ENCODE measurements at places on chromosomes 7 and 10.
A peak's percentile ranks its signal among the peaks of the same experiment; 100 is the strongest.

DNA sequence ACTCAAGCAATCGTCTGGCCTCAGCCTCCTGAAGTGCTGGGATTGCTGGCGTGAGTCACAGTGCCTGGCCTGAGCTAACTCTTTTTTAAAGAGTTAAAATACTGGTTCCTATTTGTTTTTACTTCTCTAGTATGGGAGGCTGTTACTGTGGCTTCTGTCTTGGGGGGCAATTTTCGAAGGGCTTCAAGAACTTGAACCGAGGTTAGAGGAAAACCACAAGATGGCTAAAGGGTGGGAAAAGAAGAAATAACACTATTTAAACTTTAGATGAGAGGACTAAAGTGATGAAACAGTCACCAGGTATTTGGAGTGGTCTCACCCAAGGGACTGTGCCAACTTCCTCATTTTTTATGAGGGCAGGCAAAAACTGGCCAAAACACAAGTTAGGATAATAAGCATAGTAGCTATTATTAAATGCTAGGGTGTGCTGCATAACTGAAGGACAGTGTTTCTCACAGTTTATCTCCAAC lies 17.8 kb downstream of the MET start:
- no peak for DNase-seq

DNA sequence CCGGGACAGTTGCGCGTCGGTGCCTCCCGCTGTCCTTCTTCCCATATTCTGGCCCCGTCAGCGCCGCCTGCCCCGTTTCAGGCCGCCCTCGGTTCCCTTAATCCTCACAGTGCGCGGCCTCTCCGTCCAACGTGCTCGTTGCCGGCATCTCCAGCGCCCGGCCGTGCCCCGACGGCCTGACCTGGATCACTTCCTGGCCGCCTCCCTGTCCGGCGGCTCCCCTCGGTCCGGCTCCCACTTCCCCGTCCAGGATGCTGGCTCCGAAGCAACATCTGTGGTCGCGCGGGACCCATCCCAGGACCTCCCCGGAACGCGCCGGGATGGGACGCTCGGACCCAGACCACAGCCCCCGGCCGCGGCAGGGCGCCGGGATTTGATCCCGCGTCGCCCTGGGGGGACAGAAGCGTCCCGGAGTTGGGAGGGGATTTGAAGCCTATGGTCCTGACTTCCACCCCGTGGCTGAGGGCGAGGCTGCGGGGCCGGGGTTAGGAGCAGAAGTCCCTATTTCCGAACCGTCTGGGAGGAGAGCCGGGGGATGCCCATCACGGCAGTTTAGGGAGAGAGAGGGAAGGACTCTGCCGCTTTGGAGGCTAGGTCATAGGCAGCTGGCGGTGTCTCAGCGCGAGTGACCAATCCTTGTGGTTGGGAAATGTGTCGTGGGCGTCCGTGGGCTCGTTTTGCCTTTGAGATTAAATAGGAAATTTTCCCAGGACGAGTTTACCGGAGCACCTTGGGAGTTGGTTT lies 53.8 kb downstream of the KCTD7 start:
- no peak for DNase-seq

- no peak for DNase-seq
Observed at GRCh38 chr10:46239993-46240683, 46.7 kb upstream of the ANTXRL start.

GRCh38 chr7:157689269-157690057 lies 352.7 kb downstream of the DNAJB6 start:
- no peak for DNase-seq

- no peak for DNase-seq
Observed at GRCh38 chr10:4514445-4515108, 311.4 kb upstream of the AKR1E2 start.

DNA sequence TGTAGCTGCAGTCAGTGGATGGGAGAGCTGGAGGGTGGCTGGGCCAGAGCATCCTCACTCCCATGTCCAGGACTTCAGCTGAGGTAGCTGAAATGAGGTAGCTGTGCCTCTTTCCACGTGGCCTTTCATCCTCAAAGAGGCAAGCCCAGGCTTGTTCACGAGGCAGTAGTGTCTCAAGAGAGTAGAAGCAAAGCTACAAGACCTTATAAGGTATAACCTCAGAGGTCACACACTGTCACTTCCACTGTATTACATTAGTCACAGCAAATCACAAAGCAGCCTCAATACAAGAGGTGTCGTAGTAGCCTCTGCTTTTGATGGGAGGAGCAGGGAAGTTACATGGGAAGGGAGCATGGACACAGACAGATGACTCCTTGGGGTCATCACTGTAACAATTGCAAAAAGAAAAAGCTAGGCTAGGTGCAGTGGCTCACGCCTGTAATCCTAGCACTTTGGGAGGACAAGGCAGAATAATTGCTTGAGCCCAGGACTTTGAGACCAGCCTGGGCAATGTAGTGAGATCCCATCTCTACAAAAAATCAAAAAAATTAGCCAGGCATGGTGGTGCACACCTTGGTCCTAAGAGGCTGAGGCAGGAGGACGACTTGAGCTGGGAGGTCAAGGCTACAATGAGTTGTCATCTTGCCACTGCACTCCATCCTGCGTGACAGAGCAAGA lies 97.5 kb downstream of the SKIDA1 start:
- DNase-seq = peak; percentile 6

GRCh38 chr10:96168546-96168945 lies 38.4 kb downstream of the ZNF518A start:
- no peak for DNase-seq

DNA sequence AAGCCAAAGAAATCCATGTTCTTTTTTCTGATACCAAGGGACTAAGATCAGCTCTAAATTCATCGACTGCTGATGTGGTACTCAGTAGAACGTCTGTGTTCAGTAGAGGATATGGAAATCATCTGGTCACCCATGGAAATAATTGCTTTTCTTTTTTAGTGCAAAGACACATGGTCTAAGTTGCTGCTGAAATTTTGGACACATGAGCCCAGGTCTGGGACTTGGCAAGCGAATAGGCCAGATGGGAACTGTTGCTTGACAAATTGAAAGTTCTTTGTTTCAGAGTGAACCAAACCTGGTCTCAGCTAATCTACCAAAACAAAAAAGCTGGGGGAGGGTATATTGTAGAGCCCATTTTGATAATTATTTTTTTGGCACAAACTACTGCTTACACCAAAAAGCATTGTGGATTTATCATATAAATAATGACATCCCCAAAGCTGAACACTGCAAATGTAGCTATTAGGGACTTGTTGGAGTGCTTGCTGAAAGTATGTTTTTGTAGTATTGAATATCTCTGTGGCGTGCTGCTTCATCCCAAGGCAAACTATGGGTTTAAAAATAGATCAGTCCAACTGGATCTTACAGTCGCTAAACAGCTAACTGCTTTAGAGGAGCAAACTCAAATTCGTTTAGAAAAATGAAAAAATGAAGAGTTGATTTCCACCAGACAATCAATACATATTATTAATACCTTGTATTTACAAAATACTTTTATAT lies 144.7 kb downstream of the TRIL start:
- DNase-seq = no peak

- peak; percentile 19 for DNase-seq
Observed at GRCh38 chr10:62916141-62916603, 100.0 kb upstream of the EGR2 start.

DNA sequence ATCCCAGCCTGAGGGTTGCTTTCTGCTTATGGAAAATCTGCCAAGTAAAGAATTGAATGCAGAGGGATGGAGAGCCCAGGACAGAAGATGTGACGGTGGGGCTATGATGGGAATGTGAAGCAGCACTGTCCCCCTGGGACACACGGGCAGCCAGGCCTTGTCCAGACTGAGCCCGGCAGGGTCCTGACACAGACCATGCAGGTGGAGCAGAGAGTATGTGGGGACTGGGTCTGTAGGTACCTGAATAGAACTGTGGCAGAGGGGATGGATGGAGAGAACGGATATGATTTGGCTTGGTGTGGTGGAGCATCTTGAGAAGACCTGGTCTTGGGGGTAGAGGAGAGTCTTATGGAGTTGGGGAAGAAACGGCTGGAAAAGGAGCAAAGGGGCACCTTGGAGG lies 732 bp upstream of the LRRC18 start:
- no peak for DNase-seq

- no peak for DNase-seq
Observed at GRCh38 chr7:25850216-25850615, 301.8 kb upstream of the NFE2L3 start.

DNA sequence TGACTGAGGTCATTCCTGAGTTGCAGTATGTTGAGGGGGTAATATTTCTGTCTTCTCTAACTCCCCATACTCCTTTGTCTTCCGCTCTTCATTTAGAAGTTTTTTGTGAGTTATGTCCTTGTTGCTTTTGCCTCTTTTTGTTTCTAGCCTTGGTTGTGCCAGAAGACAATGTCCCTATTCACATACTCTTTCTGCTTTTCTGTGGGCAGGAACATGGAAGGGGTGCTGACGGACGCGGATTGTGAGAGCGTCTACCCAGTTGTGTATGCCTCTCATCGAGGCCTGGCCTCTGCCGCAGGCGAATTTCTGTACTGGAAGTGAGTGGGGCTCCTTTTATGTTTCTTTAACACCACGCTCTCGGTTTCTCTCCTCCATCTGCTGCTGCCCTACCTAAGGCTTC lies 20.5 kb downstream of the STAG3 start:
- DNase-seq = no peak

- no peak for DNase-seq
Observed at GRCh38 chr10:33233221-33233620, 101.2 kb downstream of the NRP1 start.

- DNase-seq = peak; percentile 71
Observed at GRCh38 chr7:26369593-26369992, 77.9 kb downstream of the SNX10 start.

GRCh38 chr10:19014034-19014433 lies 34.6 kb upstream of the MALRD1 start:
- DNase-seq = peak; percentile 50

DNA sequence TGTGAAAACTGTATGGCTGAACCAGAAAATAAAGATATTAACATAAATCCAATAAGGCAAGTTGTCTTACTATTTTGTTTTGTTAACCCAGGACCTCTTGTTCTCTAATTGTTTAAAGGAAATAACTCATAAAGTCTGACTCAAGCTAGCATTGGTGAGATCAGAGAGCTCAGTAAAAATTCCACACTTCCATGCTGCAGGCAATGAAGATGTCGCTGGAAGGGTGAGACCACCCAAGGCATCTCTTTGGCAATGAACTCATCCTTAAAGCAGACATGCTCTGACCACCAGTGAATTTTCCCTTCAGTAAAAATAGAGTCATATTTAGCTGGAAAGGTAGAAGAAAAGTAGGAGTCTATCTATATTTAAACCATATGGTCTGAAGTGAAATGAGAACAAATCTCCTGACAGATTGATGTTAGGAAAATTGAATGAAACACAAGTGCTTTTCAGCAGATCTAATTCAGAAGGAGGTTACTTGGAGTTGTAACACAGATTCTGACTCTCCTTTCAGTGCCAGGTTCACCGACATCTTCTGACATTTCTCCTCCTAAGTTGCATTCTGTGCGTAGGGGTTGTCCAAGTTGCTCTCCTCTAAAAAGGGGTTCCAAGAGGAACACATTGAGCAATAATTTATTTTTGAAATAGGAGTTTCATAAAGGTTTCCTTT lies 32.8 kb upstream of the VIPR2 start:
- DNase-seq = no peak

DNA sequence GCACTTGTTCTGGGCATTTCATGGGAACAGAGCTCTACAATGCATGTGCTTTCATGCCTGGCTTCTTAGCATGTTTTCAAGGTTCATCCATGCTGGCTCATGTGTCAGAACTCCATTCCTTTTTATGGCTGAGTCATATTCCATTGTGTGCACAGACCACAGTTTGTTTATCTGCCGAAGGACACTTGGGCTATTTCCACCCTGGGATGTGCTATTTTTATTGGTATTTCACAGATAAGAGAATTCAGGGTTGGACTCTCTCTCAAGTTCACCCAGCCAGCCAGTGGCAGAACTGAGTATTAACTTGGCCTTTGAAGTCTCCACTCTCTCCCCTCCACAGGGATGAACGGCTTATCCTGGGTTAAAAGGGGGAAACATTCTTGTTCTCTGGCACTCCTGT lies 190.7 kb upstream of the GPR26 start:
- no peak for DNase-seq

DNA sequence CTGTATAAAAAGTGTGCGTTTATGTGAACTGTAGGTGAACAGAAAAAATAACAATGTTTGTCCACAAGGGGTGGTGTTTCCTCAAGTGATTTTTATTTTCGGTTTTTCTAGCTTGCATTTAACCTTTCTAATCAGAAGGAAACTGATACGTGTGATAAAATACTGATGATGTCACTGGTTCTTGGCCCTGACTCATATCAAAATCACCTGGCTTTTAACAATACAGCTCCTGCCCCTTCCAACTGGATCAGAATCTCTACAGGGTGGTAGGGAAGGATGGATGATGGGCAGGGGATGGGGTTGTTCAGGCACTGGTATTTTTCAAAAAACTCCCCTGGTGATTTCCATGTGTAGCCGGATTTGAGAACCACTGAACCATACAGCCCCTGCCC lies 10.9 kb downstream of the NPFFR1 start:
- DNase-seq = no peak

GRCh38 chr10:76984559-76985443 lies 652.8 kb downstream of the KCNMA1 start:
- DNase-seq = peak; percentile 55

GRCh38 chr7:44881066-44881600 lies 4.2 kb downstream of the PURB start:
- DNase-seq = no peak

DNA sequence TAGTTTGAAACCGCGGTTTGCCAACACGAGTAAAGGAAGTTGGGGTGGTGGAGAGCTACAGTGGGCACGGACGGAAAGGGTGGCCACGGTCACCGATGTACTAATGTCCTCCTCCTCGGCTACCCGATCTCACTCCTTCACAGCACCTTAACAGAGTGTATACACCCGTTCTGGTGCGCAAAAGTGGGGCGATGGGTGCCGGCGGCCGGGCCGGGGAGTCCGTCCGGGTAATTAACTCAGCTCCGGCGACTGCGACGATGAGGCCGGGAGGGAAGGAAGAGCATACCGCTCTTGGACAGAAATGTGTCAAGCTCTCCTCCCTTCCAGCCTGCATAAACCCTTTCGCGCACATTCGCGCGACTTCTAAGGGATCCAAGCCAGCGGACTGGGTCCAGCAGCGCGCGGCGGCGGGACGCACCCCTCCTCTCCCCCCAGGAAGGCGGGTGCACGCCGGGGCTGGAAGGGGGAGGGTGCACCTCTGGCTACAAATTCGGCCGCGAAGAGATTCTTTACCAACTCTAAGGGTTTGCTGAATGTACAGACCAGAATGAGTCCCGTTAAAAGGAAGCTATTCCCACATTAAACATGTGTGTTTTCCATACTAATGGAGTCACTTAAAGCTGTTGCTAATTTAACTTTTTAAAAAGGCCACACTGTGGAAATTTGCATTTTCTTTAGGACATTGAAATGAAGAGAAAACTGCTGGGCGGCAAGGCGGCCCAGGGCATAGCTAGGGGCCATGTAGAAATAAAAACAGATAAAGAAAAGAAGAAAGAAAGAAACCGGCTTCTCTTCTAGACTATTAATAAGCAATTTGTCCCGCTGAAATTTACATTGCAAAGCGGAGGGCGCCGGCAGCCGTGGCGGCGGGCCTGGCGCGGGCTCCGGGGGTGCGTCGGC lies 6.6 kb upstream of the EBF3 start:
- DNase-seq = no peak

GRCh38 chr10:126798649-126799048 lies 106.6 kb upstream of the DOCK1 start:
- DNase-seq = no peak

- no peak for DNase-seq
Observed at GRCh38 chr10:22437620-22438588, 92.6 kb downstream of the SPAG6 start.

- no peak for DNase-seq
Observed at GRCh38 chr7:21383227-21384220, 44.4 kb upstream of the SP4 start.

Data from NCI-H460 (cell line).